Esophagus mucosa (tissue), 1 donor: ENCODE measurements at places on chromosomes 12 and 14. TPM values are rescaled to one million over a fixed set of nuclear protein-coding genes. Genes with fewer than 3 reads are reported as not detected.

Gene SLC38A6
- 3.4 TPM for total RNA-seq

Gene ETFBKMT
- 1.3 TPM for total RNA-seq

GRCh38 chr14:20631023-20631879 lies 10.2 kb downstream of the OR6S1 start:
- ATAC-seq, result peak; percentile 49

DNA sequence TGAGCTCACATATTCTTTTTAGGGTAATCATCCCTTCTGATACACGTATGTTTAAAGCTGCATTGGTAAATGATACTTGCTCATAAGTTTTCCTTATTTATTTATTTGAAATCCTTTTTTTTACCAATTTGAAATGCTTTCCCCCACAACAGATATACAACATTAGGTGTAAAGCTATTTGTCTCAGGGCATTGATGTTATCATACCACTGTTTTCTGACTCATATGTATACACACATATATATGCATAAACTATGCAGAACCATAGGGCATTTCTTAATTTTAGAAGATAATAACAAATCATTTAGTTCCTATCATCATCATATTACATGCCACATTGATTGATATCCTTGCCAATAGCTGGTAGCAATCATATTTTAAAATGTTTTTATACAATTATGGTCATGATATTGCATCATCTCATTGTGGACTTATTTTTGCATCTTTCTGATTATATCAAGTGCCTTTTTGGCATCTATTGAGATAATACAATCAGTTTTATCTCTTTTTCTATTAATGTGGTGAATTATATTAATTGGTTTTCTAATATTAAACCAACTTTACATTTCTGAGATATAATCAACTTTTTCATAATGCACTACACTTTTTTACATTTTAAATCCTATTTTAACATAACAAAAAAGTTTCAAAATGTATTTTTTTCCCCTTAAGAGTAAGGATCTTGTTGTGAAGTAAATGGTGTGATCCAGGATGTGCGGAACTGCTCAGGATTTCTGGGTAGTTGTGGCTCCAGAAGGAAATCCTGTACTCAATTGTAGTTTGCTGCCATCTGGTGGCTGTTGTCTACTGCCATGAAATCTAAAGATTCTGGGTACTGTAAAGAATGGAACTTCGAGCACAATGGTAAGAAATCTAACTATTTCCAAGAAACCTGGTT lies 16.7 kb downstream of the OR9K2 start:
- no peak for ATAC-seq

GRCh38 chr14:102779574-102780315 lies 2.5 kb downstream of the TRAF3 start:
- ATAC-seq, result no peak
